Hematopoietic multipotent progenitor cell treated with erythropoietin and hydrocortisone succinate and interleukin-3 and kit ligand, for 17 days (in vitro differentiated cells): ENCODE measurements at places on chromosomes 3 and 15.

DNA sequence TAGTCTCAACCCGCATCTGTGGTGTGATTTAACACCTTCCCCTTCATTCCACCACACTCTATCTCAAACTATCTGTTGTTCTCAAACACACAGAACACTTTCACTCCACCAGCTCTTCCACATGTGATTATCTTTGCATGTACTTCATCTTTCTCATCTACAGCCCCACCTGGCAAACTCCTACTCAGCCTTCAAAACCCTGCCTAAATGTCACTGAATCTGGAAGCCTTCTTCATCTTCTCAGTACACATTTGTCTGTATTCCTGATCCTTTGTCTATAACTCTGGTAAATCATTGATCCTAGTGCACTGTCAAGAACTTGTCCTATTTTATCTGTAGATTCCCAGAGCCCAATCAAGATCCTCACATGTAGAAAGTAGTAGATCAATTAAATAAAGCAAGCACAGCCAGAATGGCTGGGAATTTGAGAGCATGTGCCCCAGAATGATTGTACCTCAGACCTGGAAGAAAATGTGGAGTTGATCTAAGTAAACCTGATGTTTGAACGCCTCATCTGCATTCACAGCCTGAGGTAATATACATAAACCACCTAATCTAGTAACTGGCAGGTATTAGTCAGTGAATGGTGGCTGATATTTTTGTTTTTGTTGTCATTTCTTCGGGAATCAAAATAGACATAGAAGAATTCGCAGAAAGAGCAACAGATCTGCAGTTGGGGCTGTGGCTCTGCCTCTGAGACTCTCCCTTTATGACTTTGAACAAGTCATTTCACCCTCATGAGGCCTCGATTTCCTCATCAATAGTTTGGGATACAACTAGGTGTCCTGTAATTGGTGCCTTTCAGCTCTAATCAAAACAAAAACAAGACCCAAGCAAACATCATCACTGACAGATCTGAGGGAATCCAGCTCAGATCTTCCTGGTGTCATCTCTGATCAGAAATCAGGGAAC lies 28.0 kb upstream of the MAGEF1 start:
- no peak for DNase-seq

- no peak for DNase-seq
Measured at GRCh38 chr3:52593103-52593502, 56.7 kb downstream of the UQCC5 start.

DNA sequence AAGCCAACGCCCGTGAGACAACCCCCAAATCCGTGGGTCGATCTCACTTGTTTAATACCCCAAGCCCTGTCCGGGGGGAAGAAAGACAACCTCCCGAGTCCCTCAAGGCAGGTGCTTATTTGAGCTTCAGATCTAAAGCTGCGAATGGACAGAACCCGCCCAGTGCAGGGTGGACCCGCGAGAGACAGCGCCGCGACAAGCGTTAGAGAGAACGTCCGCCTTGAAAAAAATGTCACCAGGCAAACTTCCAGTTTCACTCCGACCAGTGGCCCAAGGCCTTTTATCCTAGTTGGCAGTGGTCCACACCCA lies 740 bp upstream of the OXSR1 start:
- DNase-seq: no peak

DNA sequence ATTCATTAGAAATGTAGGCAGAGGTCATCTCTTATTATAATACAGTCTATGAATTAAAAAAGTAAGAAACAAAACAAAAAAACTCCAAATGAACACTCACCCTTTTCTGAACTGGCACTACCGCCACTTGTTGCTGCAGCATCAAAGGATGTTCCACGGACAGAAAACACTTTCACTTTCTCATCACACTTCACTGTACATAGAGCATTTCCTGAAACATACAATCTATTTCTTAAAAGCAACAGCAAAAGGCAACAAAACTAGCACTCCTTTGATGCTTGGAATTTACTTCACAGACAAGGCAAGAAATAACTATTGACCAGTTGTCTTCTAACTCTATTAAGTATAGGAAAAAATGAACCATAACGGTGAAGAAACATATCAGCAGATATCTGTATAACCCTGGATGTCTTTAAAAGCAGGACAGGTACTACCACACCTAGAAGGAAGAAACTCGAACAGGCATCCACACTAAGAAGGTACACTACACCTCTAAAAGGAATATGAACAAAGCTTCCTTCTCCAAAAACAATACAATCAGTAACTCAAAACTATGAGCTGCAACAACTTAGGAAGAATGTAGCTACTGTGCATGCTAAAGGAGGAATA lies 24.9 kb downstream of the ETFA start:
- DNase-seq: peak; percentile 17

DNA sequence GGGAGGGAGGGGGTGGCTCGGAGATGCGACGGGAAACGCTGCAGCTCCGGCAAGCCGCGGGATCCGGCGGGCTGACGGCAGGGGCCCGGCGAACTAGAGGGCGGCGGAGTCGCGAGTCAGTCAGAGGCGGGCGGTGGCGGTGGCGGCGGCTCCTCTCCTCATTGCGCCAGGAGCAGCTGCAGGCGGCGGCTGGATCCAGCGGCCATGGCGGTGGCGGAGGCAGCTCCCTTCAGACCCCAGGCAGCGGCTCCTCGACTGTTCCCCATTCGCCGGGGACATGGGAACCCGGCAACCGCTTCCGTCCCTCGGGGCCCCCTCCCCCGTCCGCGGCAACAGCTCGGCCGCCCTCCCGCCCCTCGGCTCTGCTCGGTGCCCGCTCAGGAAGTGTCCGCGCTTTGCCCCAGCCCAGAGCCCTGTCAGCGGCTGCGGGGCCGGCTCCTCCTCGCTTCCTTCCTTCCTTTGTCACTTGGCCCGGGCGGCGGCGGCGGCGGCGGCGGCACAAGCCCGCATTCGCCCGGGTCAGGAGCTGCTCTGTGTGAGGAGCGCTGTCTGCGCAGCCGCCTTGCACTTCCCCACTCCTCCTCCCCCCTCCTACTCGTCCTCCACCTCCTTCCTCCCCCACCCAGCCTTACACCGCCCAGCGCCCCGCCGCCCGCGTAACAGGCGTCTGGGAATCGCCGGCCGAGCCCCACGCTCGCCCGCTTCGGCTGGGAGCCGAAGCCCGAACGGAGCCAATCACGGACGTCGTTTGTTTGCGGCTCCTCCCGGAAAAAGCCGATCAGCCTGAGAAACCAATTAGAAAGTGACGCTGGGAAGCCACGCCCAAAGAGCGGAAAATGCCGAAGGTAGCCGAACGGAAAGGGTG lies at the start of gene GSK3B:
TSS of gene GSK3B (minus strand) at position 537 of the 865 bp plus-strand sequence. CDS start 1,013 bp downstream, outside the sequence.
- DNase-seq: peak; percentile 100

DNA sequence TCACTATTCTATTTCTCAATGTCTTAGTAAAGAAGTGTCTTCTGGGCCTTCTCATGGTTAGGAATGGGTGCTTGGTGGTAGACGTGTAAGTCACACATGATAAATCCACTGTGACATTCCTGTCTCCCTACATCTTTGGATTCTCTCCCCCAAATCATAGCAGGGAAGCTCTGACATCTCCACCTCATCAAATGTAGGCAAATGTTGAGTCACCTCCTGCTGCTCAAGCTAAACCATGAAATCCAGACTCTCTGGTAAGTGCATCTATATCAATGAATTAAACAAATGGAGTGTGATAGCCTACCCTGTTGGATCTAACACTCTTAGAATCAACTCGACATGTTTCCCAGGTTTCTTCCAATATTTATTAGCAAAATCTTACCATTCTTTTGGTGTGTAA lies 42.8 kb upstream of the RPL35A start:
- DNase-seq: no peak

GRCh38 chr3:184002469-184002868 lies 15.2 kb downstream of the ABCC5 start:
- DNase-seq: no peak

DNA sequence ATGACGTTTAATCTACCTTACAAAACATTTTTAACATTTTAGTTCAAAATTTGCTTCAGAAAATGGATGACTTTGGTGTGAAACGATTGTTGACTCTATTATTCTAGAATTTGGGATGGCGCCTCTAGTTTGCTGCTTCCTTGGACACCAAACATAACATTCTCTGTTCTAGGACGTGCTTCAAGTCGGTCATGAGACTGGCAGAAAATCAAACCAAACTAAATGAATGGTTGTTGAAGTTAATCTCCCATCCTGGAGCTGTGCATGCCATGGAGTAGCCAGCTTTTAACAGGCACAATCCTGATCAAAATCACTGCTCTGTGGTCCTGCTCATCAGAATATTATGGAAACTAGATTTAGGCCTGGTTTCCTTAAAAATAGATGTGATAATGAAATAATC lies 9.6 kb upstream of the LRRFIP2 start:
- DNase-seq: no peak

DNA sequence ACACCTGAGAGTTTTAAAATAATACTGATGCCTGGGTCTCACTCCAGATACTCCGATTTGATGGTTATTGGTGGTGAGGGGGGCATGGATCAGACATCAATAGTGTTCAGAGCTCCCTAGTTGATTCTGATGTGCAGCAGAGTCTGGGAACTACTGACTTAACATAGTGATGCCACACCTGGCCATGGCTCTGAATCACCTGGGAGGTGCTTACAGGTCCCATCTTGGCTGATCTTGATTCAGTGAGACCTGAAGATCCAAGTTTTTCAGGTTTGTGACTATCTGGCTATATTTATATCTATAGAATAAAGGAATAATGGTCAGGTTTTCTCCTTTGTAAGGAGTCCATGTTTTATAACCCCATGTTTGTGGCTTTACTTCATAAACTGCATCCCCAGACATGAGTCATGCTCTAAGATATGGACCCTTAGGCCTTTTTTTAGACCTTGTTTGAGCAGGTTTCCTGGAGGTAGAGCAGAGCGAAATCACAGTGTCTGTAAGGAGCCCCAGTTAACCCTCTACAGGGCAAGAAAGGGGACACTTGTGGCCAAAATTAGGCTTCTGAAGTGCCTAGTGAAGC lies 101.4 kb downstream of the LARS2 start:
- DNase-seq: no peak

DNA sequence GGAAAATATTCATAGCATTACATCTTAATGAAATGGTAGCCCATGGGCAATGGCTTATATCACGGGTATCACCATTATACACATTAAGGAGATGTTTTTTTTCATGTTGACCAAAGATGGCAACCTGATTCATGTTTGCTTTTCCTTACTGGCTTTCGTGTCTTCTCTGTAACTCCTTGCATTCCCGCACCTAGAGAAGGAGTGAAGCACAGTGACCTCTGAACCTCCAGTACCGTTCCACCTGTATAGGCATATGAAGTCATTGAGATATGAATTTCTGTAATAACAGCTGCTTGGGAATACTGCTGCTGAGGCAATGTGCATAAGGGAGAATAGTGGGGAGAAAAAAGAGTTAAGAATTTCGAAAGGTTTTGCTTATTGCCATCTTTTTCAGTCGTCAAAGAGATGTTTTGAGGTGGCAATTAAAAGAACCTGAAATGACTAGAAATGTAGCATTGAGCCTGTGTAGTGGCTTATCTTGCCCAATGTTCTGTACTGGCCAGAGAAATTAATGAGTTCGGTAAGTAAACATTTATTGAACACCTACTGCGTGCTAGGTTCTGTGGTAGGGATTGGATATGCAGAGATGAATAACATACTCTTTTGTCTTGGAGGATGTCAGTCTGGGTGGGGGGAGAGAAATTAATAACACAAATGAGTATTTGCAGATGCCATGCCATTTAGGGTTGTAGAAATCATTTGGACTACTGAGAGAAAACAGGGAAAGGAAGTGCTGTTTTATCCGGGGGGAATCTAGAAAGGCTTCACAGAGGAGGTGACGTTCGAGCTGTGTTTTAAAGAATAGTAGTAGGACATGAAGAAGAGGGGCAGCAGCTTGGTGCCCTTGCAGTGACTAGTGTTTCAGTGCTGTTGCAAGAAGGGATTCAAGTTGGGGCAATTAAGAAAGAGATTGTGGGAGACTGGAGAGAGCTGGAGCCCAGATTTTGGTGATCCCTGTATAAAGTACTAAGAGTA lies 2.5 kb downstream of the FEM1B start:
- DNase-seq: peak; percentile 37

DNA sequence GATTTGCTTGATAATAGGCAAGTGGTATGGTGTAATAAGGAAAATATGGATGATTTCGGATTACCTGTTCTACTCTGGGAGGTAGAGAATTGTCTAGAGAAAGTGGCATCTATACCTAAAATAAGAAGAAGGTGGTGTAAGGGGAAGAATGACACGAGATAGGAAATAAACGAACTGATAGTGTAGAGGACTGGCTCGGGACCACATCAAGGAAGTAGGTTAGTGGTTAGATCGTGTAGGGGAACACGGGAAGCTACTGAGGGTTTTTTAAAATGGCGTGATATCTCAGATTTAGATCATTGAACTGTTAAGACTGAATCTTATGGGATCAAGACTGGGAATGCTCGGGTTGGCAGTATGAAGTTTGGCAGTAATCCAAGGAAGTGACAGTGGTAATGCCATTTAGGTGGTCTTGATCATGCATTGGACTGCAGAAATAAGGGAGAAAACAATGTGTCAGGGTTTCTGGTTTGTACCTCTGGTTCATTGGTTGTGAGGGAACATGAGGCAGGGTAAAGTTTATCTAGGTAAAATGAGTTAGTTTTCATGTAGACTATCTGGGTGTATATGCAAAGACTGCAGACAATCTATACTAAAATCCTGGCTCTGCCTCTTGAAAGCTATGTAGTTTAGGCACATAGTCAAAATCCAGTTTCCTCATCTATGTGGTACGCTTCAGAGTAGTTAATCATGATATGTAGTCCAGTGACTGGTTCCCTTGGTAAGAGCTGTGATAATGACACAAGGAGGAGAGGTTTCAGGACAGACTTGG lies 7.4 kb downstream of the RPL14 start:
- no peak for DNase-seq

DNA sequence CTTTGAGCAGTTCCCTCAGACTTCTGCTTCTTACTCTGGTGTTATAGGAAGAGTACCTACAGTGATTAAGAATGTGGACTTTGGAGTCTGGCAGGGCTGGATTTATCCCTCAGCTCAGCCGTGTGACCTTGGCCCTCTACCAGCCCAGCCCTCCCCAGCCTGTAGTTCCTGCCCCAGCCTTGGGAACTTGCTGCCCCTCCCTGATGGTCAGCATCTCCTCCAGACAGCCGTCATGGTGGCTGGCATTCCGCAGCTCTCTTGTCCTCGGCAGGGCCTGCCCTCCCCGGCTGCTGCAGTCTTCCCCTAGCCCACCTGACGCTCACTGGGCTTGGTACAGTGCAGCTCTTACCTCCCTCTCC lies 21.9 kb upstream of the CPNE9 start:
- no peak for DNase-seq

- no peak for DNase-seq
Measured at GRCh38 chr3:182486463-182486862, 306.8 kb upstream of the ATP11B start.
